SK-N-DZ (cell line): ENCODE measurements at places on chromosomes 7 and 10.

DNA sequence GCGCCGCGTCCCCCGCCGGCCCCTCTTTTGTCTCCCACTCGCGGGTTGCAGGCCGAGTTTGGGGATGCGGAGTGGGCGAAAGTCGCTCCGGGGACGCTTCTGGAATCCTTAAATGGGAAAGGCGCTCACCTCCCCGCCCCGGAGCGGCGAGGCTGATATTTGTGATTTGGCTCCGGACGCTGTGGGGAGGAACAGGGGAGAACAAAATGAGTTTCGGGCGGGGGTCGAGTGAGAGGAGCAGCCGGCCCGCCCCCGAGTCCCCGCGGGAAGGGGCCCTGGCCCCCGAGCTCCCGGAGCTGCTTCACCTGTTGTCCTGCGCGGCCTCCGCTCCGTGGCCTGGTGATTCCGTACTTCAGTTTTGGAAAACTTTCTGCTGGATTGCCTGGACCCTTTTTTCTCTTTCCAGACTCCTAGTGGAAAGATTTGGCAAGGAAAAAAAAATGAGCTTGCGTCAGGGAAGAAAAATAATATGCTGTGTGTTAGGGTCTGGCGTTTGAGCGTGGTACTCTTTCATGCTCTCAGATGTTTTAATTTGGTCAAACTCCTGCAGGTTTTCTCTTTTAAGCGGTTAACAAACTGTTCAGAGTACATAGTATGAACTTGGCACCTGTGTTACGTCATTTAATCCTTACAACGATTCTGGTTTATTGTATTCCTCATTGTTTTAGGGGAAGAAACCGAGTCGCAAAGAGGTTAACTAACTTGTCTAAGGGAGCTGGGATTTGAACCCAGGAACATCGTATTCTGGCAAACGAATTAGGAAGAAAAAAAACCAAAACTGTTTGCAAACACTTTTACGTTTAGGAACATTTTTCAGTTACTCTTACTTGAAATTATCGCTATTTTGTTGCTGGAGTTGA is 924 bp downstream of the BMPR1A start:
- DNase-seq: peak; percentile 49

- DNase-seq: no peak
Observed at GRCh38 chr7:68213838-68214237, 1217.2 kb downstream of the TYW1 start.

GRCh38 chr7:128452552-128452951 is 3.1 kb upstream of the HILPDA start:
- DNase-seq: no peak

DNA sequence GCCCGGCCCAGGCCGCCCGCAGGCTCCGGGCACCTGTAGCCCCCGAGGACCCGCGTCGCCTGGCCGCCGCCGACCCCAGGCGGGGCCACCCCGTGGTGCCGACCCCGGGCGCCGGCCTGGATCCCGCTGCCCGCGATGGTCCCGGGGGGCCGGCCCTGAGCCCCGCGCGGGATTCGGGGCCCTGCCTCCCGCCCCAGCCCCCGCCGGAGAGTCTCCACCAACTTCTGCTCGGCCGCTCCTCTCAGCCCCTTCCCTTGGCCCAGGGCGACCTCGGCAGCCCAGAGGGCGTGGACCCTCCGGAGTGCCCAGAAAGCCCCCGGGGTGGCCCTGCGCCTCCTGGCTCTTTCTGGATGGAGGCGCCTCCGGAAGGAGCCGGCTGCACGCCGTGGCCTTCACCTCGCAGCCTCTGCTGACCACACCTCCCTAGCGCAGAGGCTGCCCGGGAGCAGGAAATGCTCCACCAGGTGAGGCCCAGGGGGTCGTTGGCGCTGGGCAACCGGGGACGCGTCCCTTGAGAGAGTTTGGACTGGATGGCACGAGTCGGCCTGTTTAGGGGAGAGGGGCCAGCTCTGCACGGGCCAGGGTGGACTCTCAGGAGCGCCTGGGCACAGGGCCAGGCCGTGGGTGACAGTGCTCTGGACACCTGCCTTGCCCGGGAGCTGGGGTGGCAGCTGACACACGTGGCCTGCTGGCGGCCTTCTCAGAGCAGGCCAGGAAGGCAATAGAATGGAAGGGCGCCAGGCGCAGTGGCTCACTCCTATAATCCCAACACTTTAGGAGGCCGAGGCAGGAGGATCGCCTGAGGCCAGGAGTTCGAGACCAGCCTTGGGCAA is 529 bp downstream of the ZNF853 start:
- DNase-seq: no peak

- no peak for DNase-seq
Observed at GRCh38 chr10:36556468-36556867, 568.9 kb upstream of the ANKRD30A start.

DNA sequence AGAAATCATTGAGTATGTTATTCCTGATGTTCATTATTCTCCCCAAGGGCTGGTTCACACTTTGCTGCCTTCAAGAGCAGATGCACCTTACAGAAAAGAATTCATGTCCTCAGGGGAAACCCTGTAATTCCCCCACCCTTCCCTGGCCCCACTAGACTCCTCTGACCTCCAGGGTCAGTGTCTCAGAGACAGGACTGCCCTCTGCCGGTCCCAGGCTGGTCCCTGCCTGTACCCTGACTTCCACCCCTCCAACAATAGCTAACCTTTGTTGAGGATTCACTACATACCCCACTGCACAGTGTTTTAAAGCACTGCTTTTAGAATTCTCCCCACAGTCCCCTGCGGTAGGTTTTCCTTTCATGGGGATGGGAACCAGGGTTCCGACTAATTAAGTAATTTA is 4.4 kb upstream of the SEPHS1 start:
- no peak for DNase-seq

GRCh38 chr10:63578501-63578900 is 57.3 kb downstream of the REEP3 start:
- no peak for DNase-seq

- DNase-seq: no peak
Observed at GRCh38 chr10:131925716-131926115, 24.9 kb downstream of the PPP2R2D start.

GRCh38 chr7:73852500-73852899 is 8.5 kb upstream of the TMEM270 start:
- no peak for DNase-seq

- no peak for DNase-seq
Observed at GRCh38 chr10:26468700-26469099, 30.6 kb downstream of the APBB1IP start.

DNA sequence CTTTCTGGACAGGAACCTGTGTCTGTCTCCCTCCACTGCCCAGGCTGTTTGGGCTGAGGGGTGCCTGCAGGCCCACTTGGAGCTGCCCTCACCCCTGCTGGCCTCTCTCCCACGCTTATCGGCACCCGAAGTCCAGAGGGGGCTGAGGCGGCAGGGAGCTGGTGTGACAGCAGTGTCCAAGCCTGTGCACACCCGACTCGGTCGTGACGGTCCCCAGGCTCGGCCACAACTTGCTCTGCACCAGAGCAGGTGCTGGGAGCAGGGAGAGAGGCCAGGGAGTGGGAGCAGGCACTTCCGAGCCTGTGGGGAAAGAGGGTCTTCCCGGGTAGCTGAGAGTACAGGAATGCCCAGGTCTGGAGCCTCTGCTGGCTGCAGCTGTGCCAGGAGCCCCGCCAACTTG is 23.0 kb downstream of the INPP5F start:
- no peak for DNase-seq

DNA sequence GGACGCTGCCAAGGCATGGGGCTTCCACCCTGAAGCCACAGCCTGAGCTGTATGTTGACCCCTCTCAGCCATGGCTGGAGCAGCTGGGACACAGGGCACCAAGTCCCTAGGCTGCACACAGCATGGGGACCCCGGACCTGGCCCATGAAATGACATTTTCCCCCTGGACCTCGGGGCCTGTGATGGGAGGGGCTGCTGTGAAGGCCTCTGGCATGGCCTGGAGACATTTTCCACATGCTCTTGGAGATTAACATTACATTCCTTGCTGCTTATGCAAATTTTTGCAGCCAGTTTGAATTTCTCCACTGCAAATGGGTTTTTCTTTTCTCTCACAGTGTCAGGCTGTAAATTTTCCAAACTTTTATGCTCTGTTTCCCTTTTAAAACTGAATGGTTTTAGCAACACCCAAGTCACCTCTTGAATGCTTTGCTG is 463.6 kb downstream of the ZWINT start:
- no peak for DNase-seq

GRCh38 chr10:32004161-32004591 is 52.0 kb downstream of the KIF5B start:
- DNase-seq: peak; percentile 23

DNA sequence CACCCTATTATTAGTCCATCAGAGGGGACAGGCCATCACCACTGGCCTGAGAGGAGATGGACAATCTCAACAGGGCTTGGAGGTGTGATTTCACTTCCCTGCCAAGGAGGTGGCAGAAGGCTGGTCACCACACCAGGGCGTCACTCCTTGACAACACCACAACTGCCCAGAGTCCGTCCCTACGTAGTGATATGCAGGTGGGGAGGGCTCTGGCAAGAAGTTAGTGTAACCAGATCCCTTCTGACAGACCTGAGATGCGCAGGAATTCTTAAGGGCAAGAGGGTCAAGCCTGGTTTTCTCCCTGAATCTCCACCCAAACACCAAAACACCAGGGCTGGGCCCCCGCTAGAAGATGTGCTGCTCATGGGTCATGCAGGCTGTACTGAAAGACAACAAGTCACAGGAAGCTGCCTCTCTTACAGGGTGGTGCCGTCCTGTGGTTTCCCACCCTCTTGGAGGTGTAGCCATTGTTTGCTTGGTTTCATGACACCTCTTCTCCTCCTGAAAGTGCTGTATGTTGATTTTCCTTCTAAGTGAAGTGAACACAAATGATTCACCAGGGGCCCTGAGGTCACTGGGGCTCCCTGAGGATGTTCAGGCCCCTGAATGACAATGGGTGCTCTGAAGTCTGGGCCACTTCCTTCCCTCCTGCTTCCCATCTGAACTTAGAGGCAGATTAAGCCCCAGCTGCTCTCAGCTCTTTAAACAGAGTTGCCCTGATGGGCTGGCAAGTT is 27.1 kb downstream of the ATXN7L1 start:
- no peak for DNase-seq

DNA sequence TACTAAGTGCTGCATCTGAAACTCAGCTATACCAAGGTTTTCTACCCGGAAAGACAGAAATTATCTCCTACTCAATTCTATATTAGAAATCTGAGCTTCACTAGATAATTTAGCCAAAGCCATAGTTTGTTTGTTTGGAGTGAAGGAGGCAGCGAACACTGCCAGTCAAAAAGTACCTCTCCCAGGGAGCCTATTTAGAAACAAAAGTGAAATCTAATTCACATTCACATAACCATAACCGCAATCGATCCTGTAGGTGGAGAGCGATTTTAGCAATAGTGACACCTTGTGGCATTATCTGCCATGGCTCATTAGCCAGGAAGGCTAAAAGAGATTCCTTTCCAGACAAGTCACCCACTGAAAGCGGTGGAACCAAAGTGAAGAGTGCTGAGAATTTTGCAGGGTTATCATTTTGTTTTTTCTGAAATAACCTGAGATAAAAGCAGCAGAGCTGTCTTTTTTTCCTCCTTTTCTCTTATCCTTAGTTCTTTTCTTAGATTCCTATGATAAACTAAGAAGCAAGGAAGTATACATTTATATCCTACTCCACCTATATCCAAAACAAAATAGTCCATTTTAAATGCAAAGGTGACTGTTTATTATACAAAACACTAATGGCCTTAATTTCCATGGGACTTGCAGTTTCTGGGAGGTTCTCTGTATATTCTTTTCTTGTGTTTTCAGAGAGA is 83.7 kb upstream of the BET1 start:
- peak; percentile 48 for DNase-seq

GRCh38 chr7:50213622-50214017 is 90.9 kb upstream of the IKZF1 start:
- DNase-seq: no peak

DNA sequence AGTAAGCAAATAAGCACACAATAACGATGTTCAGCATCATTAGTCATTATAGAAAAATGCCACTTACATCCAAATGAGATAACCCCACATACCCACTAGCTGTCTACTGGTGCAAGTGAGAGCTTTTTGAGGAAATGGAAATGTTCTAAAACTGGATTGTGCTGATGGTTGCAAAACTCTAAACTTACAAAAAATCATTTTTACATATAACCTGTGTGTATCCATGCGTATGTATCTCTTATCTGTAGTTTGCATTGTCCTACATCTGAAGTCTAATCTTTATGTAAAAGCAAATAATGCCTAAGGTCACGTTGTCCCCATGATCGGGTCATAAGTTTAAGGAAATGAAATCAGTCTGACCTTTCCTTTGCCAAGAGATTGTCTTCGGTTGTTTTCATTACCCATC is 81.6 kb upstream of the DNAJB6 start:
- no peak for DNase-seq

DNA sequence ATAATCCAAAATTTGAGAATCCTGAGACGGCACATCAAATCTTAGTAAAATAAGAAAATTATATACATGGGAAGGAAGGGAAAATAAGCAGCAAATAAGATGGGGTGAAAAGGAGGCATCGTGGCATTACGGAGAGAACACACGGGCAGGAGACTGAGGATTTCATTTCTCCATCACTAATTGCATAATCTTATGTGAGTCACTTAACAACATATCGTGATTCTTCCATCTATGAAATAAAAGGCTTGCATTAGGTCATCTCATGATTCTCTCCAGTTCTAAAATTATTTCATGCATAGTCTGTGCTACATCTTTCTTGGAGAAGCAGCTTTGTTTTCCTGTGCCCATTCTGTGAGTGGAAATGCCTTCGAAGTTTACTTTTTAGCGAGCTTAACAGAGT is 288.7 kb downstream of the LRMDA start:
- no peak for DNase-seq

GRCh38 chr7:142248166-142249160 is 9.4 kb downstream of the PRSS58 start:
- DNase-seq: peak; percentile 26

GRCh38 chr10:99170116-99170675 is 65.5 kb downstream of the HPSE2 start:
- DNase-seq: no peak

- DNase-seq: no peak
Observed at GRCh38 chr10:4181621-4182049, 396.6 kb upstream of the KLF6 start.

- DNase-seq: peak; percentile 34
Observed at GRCh38 chr10:6089334-6090219, 743 bp downstream of the RBM17 start.

DNA sequence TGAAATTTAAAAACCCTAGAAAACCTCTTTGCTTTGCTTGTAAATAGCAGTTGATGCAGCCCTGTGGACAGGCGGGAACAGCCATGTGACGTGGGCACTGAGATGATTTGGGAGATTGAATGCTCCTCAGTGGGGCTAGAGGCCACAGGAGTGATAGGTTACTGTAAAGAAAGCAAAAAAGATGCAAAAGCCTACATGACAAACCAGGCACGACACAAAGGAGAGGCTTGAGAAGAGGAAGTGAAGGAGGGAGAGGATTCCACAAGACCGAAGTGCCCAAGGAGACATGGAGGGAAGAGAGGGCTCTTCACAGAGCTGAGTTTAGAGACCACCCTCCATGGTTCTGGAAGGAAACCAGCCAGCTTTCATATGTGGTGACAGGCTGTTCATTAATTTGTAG is 25.7 kb downstream of the IKZF1 start:
- no peak for DNase-seq
